Stimulated activated CD4-positive, alpha-beta T cell treated with anti-CD3 and anti-CD28 coated beads, Interleukin-4, amount 100 ng/mL, for 48 hours (primary cell): ENCODE measurements at places on chromosomes 11 and 22.

DNA sequence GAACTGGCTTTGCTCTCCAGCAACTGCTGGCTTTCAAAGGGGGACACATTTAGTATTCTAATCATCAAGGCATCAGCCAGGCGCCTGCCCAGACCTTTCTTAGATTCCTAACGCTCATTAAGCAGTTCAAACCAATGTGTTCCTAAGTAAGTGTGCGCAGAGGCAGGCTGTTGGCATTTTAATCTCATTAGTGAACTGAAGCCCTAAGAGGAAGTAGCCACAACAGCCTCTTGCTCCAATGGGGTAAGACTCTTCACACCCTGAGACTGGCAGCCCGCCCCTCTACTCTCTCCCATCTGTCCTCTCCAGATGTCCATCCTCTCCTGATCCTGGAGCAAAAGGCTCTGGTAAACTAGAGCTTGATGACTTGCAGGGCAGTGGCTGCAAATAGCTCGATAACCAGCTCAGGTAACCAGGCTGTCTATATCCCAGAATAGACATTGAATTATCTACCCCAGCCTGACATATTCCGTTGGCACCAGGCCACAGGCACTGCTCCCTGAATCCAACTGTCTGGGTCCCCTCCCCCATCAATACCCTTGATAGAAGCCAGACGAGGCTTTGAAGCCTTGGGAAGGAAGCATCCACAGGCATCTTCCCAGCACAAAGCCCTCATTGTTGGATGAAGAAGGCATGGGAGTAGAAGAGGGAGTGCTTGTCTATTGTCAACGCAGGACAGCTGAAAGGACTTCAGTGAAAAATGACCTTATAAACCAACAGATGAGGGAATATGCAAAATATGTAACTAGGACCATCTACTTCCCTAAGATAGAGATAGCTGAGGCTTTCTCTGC, 321.1 kb downstream of the TENM4 start:
- DNase-seq: no peak

- DNase-seq: no peak
Observed at GRCh38 chr11:75813622-75814039, 1.4 kb upstream of the UVRAG start.

- no peak for DNase-seq
Observed at GRCh38 chr22:38320605-38321402, 3.6 kb upstream of the CSNK1E start.

GRCh38 chr11:5460983-5461621, 12.0 kb downstream of the OR51I2 start:
- no peak for DNase-seq

DNA sequence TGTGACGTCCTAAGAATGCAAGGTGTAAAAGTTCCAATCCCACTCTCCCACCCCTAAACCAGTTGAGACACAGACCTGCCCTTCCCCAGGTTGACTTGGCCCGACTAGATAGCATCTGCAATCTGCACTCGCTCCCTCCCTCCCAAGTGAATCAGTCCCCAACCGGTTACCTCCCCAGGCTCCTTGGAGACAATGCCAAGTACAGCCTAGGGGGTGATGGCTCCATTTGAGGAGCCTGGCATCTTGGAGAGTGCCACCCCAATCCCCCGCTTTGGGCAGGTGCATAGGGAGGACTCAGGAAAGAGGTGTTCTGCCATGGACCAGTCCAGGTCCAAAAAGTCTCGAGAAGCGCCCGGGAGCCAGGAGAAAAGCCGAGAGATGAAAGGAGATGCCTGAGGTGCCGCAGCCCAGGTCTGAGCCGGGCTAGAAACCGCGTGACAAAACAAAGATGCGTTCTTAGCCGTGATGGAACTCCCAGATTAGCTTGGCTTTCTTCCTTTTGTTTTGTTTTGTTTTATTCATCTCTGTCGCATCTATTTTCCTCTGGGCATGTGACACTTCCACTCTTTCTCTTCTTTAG, 18.7 kb upstream of the SNX32 start:
- DNase-seq: no peak

- DNase-seq: no peak
Observed at GRCh38 chr11:128468111-128468510, 119.2 kb downstream of the ETS1 start.

DNA sequence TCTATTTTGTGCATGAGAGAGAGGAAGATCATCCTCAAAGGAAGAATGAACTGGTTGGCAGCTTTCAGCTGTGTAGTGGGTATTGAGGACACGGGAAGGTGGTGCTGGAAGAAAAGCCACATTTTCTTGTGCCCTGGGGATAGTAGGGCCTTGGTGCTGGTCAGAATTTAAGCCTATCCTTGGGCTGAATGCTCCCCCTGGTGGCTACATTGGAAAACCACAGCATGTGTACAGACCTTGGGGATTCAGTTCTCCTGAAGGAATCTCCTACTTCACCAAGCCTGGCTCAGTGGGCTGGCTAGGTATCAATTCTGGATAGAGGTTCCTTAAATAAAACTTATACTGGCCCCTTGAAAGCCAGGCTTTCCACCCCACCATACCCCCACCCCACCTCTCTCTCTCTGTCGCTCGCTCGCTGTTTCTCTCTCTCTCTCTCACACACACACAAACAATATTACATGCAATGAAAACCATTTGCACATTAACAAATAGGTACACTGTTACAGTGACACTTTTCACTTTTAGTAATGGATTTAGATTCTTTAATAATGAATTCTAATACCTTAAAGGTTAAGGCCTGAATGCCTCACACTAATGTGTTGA, 2.8 kb upstream of the OR51M1 start:
- peak; percentile 15 for DNase-seq
